ENCODE measurements at places on chromosomes 4 and X.
A peak's percentile ranks its signal among the peaks of the same experiment; 100 is the strongest.

- peak; percentile 71 for DNase-seq
Measured at GRCh38 chr4:83231620-83232076, 53.0 kb downstream of the COQ2 start.

DNA sequence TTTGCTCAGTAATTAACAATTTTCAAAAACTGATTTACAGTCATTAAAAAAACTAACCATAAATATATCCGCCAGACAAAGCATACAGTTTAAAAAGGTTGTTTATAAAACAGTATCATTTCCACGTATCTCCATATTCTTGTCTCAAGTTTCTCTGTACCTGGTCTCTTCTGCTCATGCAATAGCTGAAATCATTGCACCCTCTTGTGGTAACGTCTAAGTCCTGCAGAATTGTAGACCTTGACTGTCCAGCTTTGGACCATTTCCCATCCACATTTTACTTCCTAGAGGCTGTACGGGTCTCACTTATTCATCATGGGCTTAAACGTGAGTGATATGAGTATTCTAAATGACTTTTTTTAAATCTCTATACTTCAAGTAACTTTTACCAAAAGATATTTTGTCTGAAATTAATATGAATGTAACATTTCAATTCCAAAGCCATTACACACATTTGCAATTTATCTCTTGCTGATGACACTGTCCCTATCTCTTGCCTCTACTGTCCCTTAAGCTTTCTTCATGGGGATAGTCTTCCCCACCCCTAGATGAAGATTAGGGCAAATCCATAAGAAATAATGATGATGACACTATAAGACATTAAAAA, 118.5 kb downstream of the BTC start:
- no peak for DNase-seq

- DNase-seq = no peak
Measured at GRCh38 chrX:111520506-111520905, 9.1 kb downstream of the SERTM2 start.

- no peak for DNase-seq
Measured at GRCh38 chr4:77201343-77201742, 44.3 kb downstream of the CCNG2 start.

- DNase-seq = no peak
Measured at GRCh38 chr4:78517050-78517652, 34.4 kb upstream of the ANXA3 start.

All from GM06990 (cell line).